ENCODE measurements at places on chromosomes 16 and 17.

DNA sequence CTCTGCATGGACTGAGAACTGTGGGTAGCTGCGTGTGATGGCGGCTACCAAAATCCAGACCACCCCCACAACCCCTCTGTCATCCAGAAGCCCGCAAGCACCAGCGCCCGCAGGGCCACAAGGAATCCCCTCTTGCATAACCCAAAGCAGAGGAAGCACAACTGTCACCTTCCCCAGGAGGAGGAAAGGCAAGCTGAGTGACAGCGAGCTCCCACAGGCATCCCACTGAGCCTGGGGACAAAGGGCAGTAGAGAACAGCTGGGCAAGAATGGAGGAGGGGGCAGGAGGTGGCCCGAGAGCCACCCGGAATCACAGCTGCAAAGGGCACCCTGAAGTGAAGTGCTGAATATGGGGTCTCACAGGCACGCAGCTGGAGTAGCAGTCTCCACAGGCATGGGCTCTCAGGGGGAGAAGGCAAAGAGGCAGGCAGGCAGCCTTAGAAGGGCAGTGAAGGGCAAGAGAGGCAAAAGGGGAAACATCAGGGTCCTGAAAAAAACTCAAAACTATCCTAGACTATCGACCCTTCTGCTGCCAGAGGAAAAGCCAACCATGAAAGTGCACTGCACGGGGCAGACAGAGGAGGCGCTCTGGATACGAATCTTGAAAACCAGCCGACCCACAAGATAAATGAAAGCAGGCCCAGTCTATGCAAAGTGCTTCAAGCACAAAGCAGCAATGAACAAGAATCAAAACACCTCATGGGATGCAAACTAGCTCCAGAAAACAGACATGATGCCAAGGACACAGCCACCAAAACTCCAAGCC is 17.1 kb downstream of the USP36 start:
- no peak for DNase-seq

DNA sequence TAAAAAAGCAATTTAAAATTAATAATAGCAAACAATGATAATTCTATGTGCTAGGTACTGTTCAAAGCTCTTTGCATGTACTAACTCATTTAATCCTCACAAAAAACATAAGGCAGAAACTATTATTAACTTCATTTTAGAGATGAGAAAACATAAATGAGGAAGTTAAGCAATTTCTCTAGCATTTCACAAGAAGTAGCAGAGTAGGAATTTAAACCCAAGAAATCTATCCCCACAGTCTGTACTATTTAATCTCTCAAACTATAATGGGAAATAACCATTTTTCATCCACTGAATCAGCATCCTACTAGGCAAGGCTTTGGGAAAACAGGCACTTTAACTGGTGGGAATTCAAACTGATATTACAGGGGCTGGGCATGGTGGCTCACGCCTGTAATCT is 42.2 kb upstream of the INTS2 start:
- no peak for DNase-seq

DNA sequence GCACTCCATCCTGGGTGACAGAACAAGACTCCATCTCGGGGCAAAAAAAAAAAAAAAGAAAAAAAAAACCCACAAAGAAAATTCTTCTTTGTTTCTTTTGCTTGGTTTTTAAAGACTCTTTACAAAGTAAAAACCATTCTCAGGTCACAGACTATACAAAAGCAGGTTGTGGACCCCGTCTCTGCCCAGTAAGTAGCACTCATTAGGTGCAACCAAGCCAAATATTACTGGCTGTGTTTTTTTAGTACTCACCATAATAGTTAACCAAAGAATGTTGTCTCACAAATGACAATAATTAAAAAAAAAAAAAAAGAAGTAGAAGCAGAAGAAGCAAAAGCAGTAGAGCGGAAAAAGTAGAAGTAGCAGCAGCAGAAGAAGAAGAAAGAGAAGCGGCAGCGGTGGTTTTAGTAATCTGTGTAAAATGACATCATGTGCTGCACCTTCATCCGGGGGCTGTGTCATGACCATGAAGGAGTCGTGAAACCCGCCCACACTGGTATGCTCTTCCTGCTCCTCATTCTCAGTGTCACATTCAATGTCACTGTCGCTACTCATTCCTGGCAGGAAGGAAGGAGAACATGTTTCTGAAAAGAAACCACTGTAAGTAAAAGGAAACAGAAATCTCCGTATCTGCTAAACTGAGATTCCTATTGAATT is 105.4 kb downstream of the TRIM37 start:
- peak; percentile 72 for DNase-seq

GRCh38 chr16:17459903-17460521 is 10.7 kb downstream of the XYLT1 start:
- no peak for DNase-seq

DNA sequence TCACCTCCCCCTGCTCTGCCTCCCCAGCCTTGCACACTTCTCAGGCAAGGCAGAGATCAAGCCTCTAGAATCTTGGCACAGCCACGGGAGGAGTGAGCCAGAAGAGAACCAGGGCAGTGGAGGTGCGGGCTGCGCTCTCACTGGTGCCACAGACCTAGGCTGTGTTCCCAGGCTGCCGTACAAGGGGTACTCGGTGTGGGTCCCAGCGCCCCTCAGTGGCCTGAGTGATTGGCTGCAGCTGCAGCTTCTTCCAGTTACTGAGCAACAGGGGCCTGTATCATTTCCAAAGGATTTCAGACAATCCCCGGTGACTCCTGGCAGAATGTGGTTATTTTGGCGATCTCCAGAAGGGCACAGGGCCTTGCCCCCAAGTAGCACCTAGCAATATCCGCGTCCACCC is 1852.1 kb downstream of the TP53TG3F start:
- no peak for DNase-seq

- no peak for DNase-seq
These were observed 1.7 kb upstream of the IGF2BP1 start for GRCh38 chr17:48995304-48995973.
